ENCODE measurements at places on chromosomes 6 and 20.

- no peaks in the 10 kb centered on the region for H3K36me3 ChIP-seq
- H3K27me3 ChIP-seq, result peaks cover 30% of the 10 kb centered on the region
- peak; percentile 47 for DNase-seq
- peaks cover 8% of the 10 kb centered on the region for H3K4me1 ChIP-seq
- no peak overlapping the region for H3K27ac ChIP-seq
- H3K4me3 ChIP-seq, result no peak overlapping the region
These were observed 89.1 kb downstream of the NCR2 start for GRCh38 chr6:41424370-41425058.

DNA sequence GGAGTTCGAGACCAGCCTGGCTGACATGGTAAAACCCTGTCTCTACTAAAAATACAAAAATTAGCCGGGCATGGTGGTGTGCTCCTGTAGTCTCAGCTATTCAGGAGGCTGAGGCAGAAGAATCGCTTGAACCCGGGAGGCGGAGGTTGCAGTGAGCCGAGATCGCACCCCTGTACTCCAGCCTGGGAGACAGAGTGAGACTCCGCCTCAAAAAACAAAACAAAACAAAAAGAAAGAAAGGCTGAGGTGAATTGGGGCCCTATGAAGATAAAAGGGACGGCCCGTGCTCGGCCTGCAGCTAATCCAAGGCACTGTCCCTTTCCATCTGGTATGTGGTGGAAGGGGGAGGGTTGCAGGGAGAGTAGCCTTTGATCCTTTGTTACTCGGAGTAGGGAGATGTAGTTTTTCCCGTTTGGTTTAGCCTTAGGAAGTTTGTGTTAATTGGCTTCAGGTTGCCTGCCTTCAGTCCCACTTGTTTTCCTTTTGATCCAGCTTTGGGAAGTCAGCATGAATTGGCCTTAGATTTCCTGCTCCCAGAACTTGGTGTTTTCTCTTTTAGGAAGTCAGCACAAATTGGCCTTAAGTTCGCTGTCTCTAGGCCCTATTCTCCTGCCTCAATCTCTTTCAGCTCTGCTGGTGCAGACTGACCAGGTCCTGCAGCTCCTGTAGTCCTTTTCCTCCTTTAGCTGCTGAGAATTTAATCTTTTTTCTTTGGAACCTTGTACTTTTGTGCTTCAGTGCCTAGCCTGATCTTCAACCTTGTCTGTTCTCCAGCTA lies 36.1 kb upstream of the PAQR8 start:
- no peak overlapping the region for H3K27ac ChIP-seq
- H3K36me3 ChIP-seq, result peaks cover 2% of the 10 kb centered on the region
- peaks cover 20% of the 10 kb centered on the region for H3K4me1 ChIP-seq
- no peak overlapping the region for H3K4me3 ChIP-seq
- no peak for DNase-seq

- H3K4me1 ChIP-seq, result peaks cover 3% of the 10 kb centered on the region
- no peak for DNase-seq
- H3K4me3 ChIP-seq, result no peak overlapping the region
- peaks cover 18% of the 10 kb centered on the region for H3K27me3 ChIP-seq
These were observed 17.9 kb downstream of the TGM2 start for GRCh38 chr20:38147163-38147562.

DNA sequence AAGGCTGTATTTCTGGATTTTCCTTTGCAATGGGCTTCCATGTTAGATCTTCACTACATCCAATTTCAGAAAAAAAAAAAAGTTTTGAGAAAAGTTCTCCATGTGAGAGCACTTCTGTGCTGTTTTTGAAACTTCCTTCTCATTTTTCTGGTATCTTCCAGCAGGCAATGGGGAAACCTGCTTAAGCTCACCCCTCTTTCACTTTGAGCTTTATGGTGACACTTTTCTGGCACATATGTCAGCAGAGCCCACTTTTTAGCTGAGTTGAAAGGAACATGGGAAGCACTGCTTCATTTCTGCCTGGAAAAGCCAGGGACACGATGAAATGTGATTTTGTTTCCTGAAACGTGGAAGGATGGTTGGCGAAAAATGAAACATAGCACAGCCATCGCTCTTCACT lies 293.7 kb downstream of the PLCB1 start:
- no peak overlapping the region for H3K4me3 ChIP-seq
- peaks cover 2% of the 10 kb centered on the region for H3K4me1 ChIP-seq
- DNase-seq, result no peak
- no peaks in the 10 kb centered on the region for H3K36me3 ChIP-seq
- no peak overlapping the region for H3K27ac ChIP-seq
- H3K27me3 ChIP-seq, result no peaks in the 10 kb centered on the region

DNA sequence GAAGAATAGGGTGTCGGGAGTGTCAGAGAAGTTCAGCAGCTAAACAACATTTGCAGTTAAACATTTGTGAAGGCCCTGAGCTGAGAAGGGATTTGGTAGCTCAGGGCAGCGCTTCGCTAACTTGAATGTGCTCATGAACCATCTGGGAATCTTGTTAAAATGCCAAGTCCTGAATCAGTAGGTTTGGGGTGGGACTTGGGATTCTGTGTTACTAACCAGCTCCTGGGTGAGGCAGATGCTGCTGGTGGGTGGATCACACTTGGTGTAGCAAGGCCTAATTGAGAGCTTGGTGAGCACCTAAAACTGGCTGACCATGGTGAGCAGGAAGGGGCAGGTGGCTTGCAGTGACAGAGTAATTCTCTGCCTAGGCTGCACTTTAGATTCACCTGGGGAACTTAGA lies 5.9 kb downstream of the PTPRA start:
- peak overlapping the region; percentile 83 for H3K27ac ChIP-seq
- no peak overlapping the region for H3K4me3 ChIP-seq
- peaks cover 46% of the 10 kb centered on the region for H3K4me1 ChIP-seq
- no peaks in the 10 kb centered on the region for H3K27me3 ChIP-seq

DNA sequence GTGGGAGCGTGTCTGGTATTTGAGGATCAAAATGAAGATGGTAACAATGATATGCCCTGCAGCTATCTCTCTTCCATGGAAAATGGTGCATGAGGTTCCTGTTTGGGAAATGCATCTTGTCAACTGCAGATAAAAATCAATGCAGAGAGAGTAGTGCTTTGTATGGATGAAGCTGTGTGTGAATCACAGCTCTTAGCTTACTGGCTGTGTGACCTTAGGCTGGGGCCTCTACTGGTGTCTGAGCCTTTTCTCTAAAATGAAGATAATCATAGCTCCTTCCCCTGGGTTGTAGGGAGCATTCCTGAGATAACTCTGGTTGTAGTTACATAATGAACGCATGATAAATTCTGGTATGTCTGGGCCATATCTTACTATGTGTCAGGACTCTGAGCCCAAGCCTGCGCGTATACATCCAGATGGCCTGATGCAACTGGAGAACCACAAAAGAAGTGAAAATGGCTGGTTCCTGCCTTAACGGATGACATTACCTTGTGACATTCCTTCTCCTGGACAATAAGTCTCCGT lies 19.6 kb downstream of the ANGPT4 start:
- no peak overlapping the region for H3K27ac ChIP-seq
- no peak overlapping the region for H3K4me3 ChIP-seq
- H3K27me3 ChIP-seq, result peaks cover 44% of the 10 kb centered on the region
- peaks cover 6% of the 10 kb centered on the region for H3K4me1 ChIP-seq
